ENCODE measurements at places on chromosomes 5 and 9.
A peak's percentile ranks its signal among the peaks of the same experiment; 100 is the strongest.

GRCh38 chr5:148972974-148973374 lies 89.9 kb downstream of the SH3TC2 start:
- no peak overlapping the region for H3K27ac ChIP-seq
- no peak overlapping the region for H3K4me3 ChIP-seq
- peaks cover 15% of the 10 kb centered on the region for H3K27me3 ChIP-seq
- no peaks in the 10 kb centered on the region for H3K36me3 ChIP-seq
- no peaks in the 10 kb centered on the region for H3K4me1 ChIP-seq
- DNase-seq: no peak

GRCh38 chr9:33393581-33393980 lies 8.8 kb downstream of the AQP7 start:
- peaks cover 7% of the 10 kb centered on the region for H3K27me3 ChIP-seq
- no peak overlapping the region for H3K4me3 ChIP-seq
- peaks cover 54% of the 10 kb centered on the region for H3K4me1 ChIP-seq
- H3K27ac ChIP-seq: no peak overlapping the region
- H3K36me3 ChIP-seq: no peaks in the 10 kb centered on the region
- DNase-seq: no peak

- H3K36me3 ChIP-seq: no peaks in the 10 kb centered on the region
- no peak overlapping the region for H3K27ac ChIP-seq
- DNase-seq: no peak
- no peak overlapping the region for H3K4me3 ChIP-seq
- H3K27me3 ChIP-seq: peaks cover 34% of the 10 kb centered on the region
These were observed 131.3 kb downstream of the DOCK2 start for GRCh38 chr5:169768416-169768815.

DNA sequence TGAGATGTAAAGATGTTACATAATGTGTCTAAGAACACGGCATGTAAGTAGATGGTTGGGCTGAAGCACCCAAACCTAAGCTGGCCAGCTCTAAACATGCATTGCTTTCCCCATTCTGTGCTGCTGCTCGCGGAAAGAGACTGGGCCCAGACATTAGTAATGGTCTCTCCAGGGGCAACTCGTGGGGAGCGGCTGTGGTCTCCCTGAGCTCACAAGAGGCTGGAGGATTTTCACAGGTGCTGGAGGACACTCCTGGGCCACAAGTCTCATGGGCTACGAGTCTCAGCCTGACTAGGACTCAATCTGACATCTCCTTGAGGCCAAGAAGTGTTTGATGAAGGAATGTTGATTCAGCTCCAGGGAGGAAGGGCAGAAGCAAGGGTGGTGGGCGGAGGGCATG lies 92.7 kb upstream of the PTCH1 start:
- H3K27me3 ChIP-seq: no peaks in the 10 kb centered on the region
- H3K4me3 ChIP-seq: peak overlapping the region; percentile 38
- peaks cover 47% of the 10 kb centered on the region for H3K4me1 ChIP-seq
- H3K27ac ChIP-seq: no peak overlapping the region
- no peak for DNase-seq
- no peaks in the 10 kb centered on the region for H3K36me3 ChIP-seq

DNA sequence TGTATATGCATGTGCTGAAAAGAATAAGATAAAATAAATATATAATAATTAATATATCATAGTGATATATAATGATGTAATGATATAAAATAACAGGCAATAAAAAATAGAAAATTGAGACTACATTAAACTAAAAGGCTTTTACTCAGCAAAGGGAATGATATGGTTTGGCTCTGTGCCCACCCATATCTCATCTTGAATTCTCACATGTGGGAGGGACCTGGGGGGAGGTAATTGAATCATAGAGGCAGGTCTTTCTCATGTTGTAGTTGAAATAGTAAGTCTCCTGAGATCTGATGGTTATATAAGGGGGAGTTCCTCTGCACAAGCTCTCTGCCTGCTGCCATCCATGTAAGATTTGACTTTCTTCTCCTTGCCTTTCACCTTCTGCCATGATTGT lies 1550.9 kb upstream of the CDH6 start:
- H3K27me3 ChIP-seq: peaks cover 3% of the 10 kb centered on the region
- no peaks in the 10 kb centered on the region for H3K4me1 ChIP-seq
- no peaks in the 10 kb centered on the region for H3K36me3 ChIP-seq

DNA sequence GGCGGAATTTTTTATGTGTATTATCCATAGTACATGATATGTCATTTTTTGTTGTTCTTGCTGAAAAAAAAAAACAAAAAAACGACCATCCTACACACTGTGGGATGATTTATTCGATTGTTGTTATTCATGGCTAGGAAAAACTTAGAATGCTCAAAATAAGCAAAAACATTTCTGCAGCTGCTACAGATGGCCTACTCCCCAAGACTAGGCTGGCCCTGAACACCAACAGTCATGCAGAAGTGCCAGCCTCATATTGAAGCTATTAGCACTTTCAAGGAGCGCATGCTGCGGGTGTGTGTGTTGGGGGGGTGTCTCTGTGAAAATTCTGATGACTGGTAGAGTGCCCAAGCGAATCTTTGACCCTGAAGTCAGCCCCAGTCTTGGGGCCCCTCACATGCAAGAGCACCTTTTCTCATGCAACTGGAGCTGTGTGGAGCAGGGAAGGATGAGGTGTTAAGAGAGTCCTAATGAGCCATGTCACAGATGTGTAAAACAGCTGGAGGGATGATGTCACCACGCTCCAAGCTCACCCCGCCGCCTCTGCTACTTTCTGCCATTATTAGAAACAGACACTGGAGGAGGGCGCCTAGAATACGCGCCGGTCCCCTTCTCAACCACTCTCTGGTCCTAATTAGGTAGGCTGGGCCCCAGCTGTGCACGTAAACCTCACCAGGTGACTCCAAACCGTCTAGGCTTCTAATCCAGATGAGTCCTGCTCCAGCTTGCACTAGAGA lies 61.0 kb upstream of the SMIM23 start:
- no peak overlapping the region for H3K4me3 ChIP-seq
- no peak for DNase-seq
- peaks cover 21% of the 10 kb centered on the region for H3K36me3 ChIP-seq

- H3K27ac ChIP-seq: no peak overlapping the region
- DNase-seq: no peak
- no peaks in the 10 kb centered on the region for H3K36me3 ChIP-seq
- peaks cover 4% of the 10 kb centered on the region for H3K27me3 ChIP-seq
- H3K4me1 ChIP-seq: no peaks in the 10 kb centered on the region
These were observed 17.2 kb upstream of the CCDC112 start for GRCh38 chr5:115313632-115314031.

- H3K4me3 ChIP-seq: no peak overlapping the region
- DNase-seq: no peak
These were observed 112.9 kb downstream of the SH3TC2 start for GRCh38 chr5:148949841-148950470.

DNA sequence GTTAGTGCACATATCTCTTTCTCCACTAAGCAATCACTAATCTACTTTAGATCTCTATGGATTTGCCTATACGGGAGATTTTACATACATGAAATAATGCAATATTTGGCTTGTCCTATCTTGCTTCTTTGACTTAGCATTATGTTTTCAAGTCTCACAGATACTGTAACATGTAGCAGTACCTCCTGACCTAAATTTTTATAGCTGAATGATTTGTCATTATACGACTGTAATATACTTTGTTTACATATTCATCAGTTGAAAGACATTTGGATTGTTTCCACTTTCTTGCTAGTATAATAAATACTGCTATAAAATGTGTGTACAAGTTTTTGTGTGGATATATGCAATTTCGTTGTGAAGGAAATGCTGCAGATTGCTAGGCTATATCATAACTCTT lies 1520.8 kb upstream of the CDH6 start:
- H3K4me1 ChIP-seq: no peaks in the 10 kb centered on the region
- no peak for DNase-seq
- H3K4me3 ChIP-seq: no peak overlapping the region

DNA sequence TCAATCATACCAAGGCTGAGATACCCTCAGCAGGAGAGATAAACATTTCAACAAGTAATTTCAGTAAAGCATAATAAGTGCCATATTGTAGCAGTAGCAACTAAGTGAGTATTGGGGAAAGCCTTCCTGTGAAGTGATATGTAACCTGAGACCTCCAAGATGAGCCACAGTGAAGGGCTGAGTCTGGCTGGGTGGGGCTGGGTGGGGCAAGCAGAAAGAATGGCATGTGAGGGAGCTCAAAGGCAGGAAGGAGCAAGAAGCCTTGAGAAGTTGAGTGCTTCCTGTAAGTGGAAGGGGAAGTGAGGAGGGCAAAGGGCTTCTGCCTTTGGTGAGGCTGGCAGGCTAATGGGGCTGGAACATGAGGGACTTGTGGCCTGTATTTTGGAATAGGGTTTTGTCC lies 19.7 kb upstream of the ASTN2 start:
- H3K4me1 ChIP-seq: peaks cover 8% of the 10 kb centered on the region
- no peaks in the 10 kb centered on the region for H3K36me3 ChIP-seq
- H3K27ac ChIP-seq: no peak overlapping the region
- DNase-seq: no peak
- H3K4me3 ChIP-seq: no peak overlapping the region
- H3K27me3 ChIP-seq: peaks cover 10% of the 10 kb centered on the region

- H3K27ac ChIP-seq: no peak overlapping the region
- no peak overlapping the region for H3K4me3 ChIP-seq
- H3K4me1 ChIP-seq: peaks cover 21% of the 10 kb centered on the region
- H3K27me3 ChIP-seq: peaks cover 3% of the 10 kb centered on the region
- DNase-seq: no peak
These were observed 1.8 kb downstream of the HSPB3 start for GRCh38 chr5:54457094-54457862.

DNA sequence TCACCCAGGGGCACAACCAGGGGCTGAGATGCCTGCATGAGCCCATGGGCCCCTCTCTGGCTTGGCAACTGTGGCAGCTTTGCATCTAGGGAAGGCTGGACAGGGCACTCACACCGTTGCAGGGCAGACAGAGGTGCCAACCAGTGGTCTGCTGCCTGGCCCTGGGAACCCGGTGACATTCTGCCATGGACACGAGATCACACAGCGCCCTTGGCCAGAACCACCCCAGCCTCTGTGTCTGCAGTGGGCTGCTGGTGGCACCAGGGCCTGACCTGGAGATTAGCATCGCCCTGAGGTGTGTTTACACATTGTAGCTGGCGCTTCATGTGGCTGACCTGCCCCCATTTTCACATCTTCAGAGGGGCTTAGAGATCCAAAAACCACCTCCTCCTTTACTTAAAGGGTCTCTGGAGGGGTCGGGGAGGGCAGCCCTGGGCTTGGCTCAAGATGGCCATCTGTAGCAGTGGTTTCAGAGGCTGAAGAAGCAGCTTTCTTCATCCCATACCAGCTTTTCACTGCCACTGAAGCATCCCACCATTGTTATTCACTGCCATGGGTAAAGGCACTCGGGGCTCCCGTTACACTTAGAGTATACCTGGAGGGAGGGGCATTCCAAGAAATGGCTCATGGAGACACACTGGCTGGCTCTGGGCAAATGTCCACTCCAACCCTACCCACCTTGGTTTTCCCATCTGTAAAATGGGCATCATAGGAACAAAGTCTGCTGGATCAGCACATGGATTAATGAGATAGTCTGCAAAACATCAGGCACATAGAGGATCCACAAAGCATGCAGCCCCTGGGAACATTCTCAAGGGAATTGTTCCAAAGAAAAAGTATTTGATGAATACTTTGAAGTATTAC lies 11.4 kb downstream of the DCANP1 start:
- peaks cover 67% of the 10 kb centered on the region for H3K4me1 ChIP-seq
- no peaks in the 10 kb centered on the region for H3K36me3 ChIP-seq
- no peak overlapping the region for H3K27ac ChIP-seq
- H3K27me3 ChIP-seq: no peaks in the 10 kb centered on the region
- no peak for DNase-seq

DNA sequence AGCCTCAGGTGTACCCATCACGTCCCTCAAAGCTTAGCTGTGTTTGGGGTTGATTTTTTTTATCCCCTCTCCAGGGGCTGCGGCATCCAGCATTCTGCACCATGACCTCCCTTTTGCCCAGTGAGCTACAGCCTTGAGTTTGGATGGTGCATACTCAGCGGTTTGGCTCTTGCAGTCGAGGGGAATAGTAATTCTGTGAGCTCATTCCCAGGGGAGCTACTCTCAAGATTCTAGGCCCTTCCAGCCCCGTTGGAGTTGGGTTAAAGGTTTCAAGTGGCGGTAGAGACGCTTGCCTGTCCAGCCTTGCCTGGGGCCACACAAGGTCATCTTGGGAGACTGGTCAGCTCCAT lies 102.2 kb upstream of the SPRY4 start:
- H3K27ac ChIP-seq: peak overlapping the region; percentile 91
- H3K4me1 ChIP-seq: peaks cover 63% of the 10 kb centered on the region
- H3K4me3 ChIP-seq: peak overlapping the region; percentile 49
- H3K27me3 ChIP-seq: peaks cover 2% of the 10 kb centered on the region

GRCh38 chr5:39648085-39648847 lies 223.5 kb upstream of the DAB2 start:
- no peak overlapping the region for H3K27ac ChIP-seq
- H3K27me3 ChIP-seq: no peaks in the 10 kb centered on the region
- H3K36me3 ChIP-seq: no peaks in the 10 kb centered on the region
- H3K4me3 ChIP-seq: no peak overlapping the region
- no peaks in the 10 kb centered on the region for H3K4me1 ChIP-seq

Measured in nephron progenitor cell (in vitro differentiated cells).